ENCODE measurements at places on chromosomes 13 and 19.
A peak's percentile ranks its signal among the peaks of the same experiment; 100 is the strongest.

DNA sequence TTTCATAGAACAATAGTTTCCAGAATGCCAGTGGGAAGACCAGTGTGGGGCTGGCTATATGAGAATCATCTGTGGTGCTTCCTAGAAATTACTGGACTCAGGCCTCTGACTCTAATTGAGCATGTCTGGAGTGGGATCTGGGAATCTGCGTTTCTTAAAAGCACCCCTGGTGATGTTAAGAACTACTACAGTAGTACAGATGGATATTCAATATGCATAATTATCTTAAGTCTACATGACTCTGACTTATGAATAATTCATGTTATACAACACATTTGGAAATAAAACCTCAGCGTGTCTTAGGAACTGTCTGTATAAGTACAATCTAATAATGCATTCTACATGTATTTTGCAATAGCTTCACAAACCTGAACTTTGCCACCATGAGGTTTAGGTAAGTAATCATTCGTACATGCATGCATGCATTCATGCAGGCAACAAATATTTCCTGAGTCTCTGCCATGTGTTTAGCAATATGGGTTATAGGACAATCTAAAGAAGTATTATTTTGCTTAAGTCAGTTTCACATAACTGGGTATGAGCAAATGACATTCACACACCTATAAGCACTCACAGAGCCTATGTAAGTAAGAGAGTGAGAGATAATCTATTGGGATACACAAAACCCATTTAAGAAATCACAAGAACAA is 62.0 kb downstream of the EPSTI1 start:
- no peak for DNase-seq

DNA sequence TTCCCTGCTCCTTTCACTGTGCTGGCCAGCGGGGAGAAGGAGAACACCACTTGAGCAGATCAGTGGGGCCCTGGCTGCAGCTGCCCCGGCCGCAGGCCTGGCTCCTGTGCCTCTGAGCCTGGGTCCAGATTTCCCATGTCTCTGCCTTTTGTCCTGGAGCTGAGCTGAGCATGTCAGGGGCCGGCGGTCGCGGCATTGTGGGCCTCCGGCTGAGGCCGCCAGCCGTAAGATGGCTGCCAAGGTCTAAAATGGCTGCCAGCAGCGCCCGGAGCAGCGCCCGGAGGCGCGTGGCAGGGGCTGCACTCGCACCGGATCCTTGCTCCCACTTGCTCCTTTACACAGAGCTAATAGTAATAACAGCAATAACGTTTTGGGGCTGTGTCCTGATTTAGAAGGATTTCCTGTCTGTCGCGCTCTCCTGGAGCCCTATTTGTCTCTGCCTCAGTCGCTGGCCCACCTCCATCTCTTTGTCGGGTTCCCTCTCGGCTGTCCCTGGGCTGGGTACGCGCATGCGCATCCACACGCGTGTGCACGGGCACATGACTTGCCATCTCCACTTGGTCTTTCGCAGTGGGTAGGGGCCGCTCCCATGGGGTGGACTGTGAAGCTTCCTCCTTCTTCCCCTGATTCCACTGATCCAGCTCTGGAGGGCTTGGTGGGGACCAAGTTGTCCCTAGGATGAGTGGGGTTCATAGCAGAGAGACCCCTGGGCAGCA is 32.1 kb downstream of the LYL1 start:
- DNase-seq, result no peak

GRCh38 chr13:41244556-41244955 is 18.8 kb downstream of the MTRF1 start:
- DNase-seq, result no peak

DNA sequence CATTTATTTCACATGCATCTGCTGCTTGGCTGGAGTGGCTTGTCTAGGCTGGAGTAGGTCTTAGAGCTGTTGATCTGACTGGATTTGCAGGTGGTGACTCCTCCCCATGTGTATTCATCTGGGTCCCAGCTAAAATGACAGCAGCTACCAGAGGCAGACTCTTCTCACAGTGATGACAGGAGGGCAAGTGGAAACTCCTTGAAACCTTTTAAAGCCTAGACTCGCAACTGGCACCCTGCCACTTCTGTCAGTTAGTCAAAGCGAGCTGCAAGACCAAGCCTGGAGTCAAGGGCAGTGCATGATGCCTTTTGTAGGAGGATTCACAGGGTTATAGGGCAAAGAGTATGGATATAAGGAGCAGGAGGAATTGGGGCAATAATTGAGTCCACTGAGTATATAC is 65.2 kb downstream of the TEX26 start:
- DNase-seq, result no peak

DNA sequence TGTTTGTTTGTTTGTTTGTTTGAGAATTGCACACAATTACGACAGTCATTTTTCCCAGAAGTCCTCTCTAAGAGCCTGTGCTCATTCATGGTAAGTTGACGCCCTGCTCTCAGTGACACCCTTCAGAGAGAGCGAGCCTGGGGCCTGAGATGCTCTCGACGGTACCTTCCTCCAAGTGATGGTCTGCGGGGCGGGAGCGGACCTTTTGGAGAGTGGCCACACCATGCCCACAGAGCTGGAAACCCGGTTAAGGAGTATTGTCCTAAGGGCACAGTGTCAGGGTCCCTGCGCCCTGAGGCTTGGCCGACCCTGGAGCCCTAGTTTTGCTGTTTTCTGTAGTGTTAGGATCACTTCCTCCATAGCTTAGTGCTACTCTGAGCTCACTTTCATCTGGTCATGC is 3.6 kb downstream of the POP4 start:
- DNase-seq, result no peak

- no peak for DNase-seq
Observed at GRCh38 chr13:79648191-79648590, 167.2 kb downstream of the NDFIP2 start.

DNA sequence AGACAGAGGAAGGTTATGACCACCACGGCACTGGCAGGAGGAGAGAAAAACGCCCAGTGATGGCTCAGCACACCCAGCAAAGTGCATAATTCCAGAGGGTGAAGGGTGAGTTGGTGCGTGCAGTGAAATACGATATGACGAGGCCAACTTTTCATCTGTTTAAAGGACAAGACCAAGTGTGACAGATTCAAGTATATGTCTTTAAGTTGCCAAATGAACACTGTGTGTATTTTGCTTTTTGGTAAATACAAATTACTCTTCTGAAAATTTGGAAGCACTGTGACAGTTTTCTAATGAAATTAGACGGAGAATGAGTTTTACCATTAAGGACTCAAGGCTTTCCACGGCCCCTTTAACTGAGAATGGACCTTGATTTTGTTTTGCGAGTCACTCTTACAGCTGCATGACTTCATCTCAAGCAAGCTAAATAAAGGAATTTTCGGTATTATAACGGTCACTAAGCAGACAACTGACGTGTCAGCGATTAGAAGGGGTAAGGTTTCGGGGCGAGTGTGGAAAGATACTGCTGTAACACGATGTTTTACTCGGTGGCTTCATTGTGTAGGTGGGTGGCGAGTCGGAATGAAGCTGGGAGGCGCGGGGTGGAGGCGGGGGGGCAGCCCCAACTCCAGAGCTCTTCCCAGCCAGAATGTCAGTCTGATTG is 22.8 kb downstream of the COL4A2 start:
- DNase-seq, result peak; percentile 86

- no peak for DNase-seq
Observed at GRCh38 chr19:1938071-1938470, 2.9 kb upstream of the CSNK1G2 start.

- no peak for DNase-seq
Observed at GRCh38 chr19:12513531-12514061, 29.0 kb upstream of the ZNF709 start.

- DNase-seq, result no peak
Observed at GRCh38 chr13:45240143-45240542, 39.3 kb upstream of the KCTD4 start.

- no peak for DNase-seq
Observed at GRCh38 chr19:39411081-39411831, 1.2 kb upstream of the PLEKHG2 start.

- DNase-seq, result no peak
Observed at GRCh38 chr13:108408672-108409071, 139.2 kb downstream of the TNFSF13B start.

DNA sequence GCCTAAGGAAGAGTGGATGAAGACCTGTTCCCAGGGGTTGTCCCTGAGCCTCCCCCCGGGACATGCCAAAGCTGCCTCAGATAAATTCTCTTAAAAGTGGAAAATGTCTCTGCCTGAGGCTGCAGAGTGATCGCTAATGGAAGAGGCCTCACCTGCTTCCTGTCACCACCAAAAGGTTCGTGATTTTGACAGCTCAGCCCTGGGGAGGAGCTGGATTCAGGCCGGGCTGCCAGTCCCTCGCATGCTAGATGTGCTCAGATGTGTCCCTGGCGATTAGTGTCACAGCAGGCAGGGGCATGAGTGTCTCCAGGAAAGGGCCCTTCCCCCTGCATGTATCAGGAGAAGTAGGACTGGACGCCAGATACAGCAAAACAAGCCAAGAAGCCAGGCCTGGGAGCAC is 626.5 kb downstream of the UQCRFS1 start:
- no peak for DNase-seq

DNA sequence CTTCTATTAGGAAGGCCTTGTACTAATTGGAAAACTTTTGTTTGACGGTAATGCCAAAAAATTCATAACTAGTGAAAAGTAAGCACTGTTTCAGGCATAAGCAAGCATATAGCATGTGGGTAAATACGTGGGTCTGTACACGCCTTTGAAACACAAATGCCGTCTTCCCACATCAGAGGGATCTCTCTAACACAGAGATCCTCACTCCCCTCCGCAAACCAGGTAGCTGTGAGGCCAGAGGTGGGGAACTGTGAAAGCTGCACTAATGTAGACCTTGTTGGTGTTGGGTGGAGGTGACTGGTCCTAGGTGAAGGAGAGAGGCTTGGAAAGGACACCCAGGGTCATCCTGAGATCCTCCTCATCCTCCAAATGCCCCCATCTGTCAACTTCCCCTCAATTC is 16.0 kb upstream of the POU2F2 start:
- DNase-seq, result no peak

DNA sequence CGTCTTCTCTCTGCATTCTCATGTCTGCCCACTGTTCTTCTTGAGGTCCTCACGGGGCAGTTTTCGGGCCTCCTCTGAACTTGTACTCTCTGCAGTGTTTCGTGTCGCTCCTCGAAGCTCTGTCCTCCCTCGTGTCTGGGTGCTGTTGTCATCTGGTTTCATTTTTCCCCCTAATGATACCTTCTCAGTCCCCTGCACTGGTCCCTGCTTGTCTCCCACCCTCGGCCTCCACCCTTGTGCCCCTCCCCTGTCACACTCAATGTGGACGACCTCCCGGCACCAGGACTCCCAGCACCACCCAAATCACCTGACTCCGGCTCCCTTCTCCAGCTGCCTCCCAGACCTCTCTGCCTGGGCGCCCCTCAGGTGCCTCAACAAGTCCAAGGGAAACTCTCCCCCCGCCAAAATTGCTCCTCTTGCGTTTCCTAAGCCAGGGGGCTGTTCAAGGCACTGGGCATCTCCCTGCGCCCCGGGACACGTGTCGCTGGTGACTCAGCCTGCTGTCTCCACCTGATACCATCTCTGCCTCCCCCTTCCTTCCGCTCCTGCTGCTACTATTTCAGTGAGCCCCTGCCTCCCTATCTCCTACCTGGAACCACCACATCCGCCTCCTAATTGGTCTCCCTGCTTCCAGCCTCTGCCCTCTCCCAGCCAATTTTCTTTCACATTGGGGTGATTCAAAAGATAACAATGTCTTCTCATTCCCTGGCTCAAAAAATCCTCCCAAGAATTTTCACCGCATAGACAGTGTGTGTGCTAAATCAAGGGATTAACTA is 49.5 kb downstream of the RFX2 start:
- peak; percentile 90 for DNase-seq

- no peak for DNase-seq
Observed at GRCh38 chr19:34722353-34722752, 11.7 kb upstream of the ZNF181 start.

GRCh38 chr13:105445796-105446195 is 1089.7 kb downstream of the EFNB2 start:
- DNase-seq, result no peak

GRCh38 chr19:55550321-55550650 is 4.9 kb upstream of the SBK3 start:
- peak; percentile 22 for DNase-seq

Data from kidney glomerular epithelial cell (primary cell).